ENCODE measurements at places on chromosomes 12 and 14. TPM values are rescaled to one million over a fixed set of nuclear protein-coding genes. Genes with fewer than 3 reads are reported as not detected.
A peak's percentile ranks its signal among the peaks of the same experiment; 100 is the strongest.

DNA sequence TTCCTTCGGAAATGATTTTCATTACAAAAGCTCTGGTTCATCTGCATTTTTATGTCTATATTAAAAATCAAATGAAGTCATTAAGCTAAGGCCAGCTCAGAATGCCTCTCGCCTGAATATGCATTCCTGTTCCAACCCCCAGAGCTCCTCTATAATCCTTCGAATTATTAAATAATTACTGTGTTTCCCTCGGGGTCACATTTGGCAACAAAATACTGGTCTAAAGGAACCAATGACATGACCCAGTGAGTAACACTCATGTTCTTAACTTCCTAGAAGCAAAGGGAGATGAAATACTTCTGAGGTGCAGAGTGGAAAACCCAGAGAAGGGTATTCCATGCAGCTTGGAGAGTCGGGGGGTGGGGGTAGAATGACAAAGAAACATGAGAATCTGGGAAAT is 68.3 kb downstream of the FOXN3 start:
- no peak for DNase-seq

DNA sequence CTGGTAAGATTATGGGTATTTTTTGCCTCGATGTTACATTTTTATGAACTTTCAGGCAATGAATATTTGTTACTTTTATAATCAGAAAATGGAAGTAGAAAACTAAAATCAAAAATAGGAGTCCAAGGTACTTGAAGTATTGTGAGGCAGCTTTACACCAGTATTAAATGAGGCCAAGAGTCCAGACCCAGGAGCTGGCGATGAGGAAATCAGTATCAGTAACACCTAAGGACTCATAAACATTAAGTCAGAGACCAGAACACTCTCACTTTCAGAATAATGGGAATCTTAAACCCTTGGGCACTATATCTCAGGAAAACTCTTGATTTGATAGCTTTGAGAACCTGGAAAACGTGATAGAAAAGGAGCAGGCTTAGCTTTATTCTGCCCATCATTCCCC is 208.8 kb downstream of the GXYLT1 start:
- no peak for DNase-seq

- DNase-seq, result no peak
Observed at GRCh38 chr14:100117633-100118395, 41.6 kb downstream of the DEGS2 start.

GRCh38 chr12:3427956-3428355 is 63.0 kb upstream of the PRMT8 start:
- DNase-seq, result no peak

DNA sequence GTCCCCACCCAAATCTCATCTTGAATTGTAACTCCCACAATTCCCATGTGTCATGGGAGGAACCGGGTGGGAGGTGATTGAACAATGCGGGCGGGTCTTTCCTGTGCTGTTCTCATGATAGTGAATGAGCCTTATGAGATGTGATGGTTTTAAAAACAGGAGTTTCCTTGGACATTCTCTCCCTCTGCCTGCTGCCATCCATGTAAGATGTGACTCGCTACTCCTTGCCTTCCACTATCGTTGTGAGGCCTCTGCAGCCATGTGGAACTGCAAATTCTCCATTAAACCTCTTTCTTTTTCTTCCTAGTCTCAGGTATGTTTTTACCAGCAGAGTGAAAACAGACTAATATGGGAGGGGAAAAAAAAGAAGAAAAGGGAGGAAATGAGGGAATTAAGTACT is 22.6 kb upstream of the ARHGAP5 start:
- no peak for DNase-seq

GRCh38 chr12:67892259-67893021 is 96.8 kb upstream of the IFNG-AS1 start:
- no peak for DNase-seq

GRCh38 chr12:58703866-58704265 is 216.4 kb downstream of the LRIG3 start:
- DNase-seq, result no peak

DNA sequence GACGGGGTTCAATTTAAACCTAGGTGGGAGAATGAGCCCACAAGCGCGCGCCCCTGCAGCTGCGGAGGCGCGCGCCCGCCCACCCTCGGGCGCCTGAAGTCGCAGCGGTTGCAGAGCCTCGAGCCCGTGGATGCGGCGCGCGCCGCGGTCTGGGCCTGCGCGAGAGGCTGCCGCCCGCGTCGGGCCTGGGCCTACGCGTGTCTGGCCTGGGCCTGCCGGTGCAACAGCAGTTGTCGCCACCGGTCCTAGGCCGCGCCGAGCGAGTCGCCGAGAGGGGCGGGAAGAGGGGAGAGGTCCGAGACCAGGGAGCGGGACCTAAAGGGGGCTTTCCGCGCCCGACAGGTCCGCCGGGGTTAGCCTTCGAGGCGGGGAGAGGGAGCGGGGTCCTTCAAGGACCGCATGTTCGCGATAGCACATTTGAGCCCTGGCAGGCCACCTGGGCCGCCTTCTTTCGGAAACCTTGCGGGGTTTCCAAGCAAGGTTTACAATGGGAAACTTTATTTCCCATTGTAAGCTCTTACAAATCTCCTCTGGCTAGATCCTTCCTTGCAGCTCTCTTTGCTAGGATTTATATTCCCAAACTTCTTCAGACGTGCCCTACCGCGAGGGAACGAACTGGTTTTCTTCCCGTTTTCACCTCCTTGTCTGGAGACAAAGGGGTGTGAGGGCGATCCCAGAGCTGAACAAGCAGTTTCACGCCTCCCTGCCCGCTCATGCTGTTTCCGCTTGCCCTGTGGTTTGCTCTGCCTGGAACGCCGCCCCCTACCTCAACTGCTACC is 6.8 kb downstream of the SIX6 start:
- no peak for DNase-seq

- DNase-seq, result no peak
Observed at GRCh38 chr14:97517566-97518234, 720.5 kb downstream of the VRK1 start.

- DNase-seq, result no peak
Observed at GRCh38 chr14:103225476-103225875, 102.2 kb downstream of the TNFAIP2 start.

DNA sequence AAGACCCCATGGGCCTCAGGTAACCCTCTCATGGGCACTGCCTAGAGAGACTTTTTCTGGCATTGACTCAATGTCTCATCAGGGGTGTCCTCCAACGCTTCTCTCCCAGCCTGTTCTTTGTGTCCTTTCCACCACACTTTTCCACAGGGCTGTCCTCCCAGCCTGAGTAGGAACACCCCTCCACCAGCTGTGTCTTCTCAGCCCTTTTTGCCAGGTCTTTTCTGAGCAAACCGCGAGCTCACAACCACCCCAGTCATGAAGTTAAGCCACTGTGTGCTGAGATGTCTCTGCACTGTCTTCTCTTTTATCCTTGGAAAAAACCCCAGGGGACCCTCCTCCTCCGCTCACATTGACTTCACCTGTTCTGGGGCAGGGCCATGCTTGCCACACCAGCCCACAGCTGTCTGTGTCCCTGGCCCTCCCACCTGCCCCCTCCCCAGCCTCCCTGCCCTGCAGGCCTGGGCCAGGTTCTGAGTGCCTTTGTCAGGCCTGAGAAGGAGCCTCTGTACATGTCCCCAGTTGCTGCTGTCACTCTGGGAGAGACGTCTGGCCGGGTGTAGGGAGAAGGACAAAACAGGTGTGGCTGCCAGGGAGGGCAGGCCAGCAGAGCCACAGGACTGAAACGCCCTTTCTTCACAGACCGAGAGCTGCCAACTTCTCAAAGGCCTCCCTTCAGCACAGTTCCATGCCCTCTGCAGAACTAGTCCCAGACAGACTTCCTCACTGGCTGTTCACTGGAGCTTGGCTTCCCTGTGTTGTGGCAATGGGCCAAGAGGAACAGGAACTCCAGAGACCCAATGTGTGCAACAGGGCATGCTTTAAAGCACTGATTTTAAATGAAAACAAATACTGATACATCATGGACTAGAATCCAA is 50.5 kb upstream of the PNMA1 start:
- DNase-seq, result no peak

- DNase-seq, result no peak
Observed at GRCh38 chr14:105204206-105204930, 23.3 kb upstream of the NUDT14 start.

GRCh38 chr14:76086636-76087035 is 65.1 kb upstream of the GPATCH2L start:
- DNase-seq, result no peak

DNA sequence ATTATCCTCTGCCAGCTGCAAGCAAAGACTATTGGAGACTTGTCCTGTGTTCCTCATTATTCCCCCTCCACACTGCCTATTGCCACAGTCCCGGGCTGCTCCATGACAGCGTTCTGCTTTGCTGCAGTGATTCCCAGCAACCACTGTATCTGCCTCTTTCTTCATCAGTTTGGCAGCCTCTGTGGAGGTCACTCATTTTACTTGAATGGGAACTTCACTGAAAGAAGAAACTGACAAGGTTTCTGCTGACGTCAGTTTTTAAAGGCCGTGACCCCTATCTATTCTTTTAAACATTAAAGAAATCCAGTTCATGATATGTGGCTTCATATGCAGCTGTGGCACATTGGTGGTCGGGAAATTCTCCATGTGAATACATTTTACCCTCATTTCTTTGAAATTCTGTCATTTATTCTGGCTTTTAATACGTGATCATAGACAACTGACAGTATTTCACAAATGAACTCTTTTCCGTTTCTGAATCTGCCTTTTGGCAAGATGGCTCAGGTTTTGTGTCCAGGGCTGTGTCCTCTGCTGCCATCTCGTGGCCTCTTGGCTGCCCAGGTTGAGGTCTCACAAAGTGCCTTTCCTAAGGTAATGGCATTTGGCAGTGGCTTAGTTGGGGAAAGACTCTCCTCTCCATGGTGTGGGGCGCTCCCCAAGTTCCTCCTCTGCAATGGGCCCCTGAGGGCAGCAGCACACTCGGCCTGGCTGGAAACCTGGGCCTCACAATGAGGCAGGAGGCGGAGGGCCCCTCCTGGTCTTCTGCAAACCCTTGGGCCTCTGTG is 5.8 kb downstream of the TMEM253 start:
- peak; percentile 78 for DNase-seq

DNA sequence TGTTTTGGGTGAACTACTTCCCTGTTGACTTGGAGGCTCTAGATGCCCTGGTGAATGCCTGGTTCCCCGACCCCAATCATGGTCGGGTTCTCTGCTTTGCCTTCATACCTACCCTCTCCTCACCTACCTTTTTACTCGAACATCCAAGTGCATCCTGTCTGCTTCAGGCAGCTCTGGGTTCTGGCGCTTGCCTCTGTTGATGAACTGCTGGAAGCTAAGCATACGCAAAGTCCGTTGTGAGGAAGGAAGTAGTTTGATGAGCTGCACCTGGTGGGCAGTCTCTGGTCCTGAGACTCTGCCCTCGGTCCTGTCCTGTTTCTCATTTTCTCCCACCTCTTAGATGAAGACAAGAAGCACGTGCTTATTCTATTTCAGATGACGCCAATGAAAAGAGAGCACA is 13.6 kb downstream of the KCNH3 start:
- no peak for DNase-seq

DNA sequence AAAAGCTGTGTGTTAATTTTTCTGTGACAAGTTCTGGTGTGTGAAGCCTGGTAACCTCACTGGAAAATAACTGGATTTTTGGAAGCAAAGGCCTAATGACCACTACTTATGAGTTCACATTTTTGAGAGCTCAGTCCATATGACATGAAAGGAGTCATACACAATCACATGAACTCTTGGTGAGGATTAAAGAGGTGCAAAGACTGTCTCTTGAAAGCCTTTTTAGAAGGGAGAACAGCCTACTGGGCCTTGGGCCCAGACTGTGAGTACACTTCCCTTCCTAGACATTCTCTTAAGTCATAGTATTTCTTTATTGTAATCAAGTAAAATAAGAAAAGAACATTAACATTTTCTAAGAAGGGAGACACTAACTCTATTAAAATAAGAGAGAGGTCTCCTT is 176.1 kb downstream of the BCAT1 start:
- no peak for DNase-seq

GRCh38 chr14:24269910-24270536 is 1.4 kb downstream of the RABGGTA start:
- no peak for DNase-seq

DNA sequence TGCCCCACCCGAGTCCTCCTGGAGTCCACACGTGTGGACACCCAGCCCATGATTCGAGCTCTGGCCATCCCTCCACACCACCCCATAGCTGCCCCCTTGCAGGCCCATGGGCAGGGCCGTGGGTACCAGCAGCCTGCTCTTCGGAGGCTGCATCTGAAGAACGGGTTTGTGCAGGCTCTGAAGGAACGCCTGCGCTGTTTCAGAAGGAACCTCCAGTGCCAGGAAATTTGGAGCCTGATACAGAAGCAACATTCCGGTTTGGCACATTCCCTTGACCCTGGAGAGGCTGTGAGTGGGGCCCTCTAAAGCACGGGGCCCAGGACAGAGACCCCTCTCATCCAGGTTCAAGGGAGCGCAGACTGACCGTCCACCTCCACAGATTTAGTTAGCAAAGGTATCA is 57.0 kb downstream of the ZNF664 start:
- no peak for DNase-seq

- no peak for DNase-seq
Observed at GRCh38 chr12:104315326-104316224, 12.0 kb downstream of the EID3 start.

- no peak for DNase-seq
Observed at GRCh38 chr12:123573870-123574269, 10.5 kb upstream of the TMED2 start.

DNA sequence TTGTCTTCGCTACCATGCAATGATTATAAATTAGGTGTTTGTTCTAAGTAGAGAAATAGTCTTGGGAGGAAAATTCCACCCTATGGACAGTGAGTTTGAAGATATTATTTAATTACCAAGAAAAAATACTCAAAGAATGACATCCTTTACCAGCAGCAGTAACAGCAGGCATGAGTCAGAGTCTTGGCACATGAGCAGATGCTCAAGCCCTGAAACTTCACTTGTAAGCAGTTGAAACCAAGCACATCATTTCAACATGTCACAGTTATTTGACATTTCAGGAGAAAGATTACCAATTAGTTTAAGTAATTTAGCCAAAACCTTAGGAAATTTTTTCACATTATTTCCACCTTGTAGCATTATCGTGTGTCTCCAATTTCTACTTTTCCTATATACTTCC is 99.2 kb downstream of the C12orf50 start:
- no peak for DNase-seq

GRCh38 chr12:116382686-116383530 is 105.4 kb upstream of the MED13L start:
- DNase-seq, result no peak

- peak; percentile 59 for DNase-seq
Observed at GRCh38 chr12:24661657-24662096, 287.2 kb downstream of the BCAT1 start.

GRCh38 chr14:68794851-68795596 is 2.2 kb upstream of the ZFP36L1 start:
- DNase-seq, result no peak

Gene ADCY4
- total RNA-seq, result 5.9 TPM

Gene SCN8A
- 0.36 TPM for total RNA-seq

Gene COX8C
- not detected for total RNA-seq

Gene TMED10
- total RNA-seq, result 156 TPM

All from CD4-positive, alpha-beta T cell (primary cell).